RKO (cell line): ENCODE measurements at places on chromosomes 7 and 10.

DNA sequence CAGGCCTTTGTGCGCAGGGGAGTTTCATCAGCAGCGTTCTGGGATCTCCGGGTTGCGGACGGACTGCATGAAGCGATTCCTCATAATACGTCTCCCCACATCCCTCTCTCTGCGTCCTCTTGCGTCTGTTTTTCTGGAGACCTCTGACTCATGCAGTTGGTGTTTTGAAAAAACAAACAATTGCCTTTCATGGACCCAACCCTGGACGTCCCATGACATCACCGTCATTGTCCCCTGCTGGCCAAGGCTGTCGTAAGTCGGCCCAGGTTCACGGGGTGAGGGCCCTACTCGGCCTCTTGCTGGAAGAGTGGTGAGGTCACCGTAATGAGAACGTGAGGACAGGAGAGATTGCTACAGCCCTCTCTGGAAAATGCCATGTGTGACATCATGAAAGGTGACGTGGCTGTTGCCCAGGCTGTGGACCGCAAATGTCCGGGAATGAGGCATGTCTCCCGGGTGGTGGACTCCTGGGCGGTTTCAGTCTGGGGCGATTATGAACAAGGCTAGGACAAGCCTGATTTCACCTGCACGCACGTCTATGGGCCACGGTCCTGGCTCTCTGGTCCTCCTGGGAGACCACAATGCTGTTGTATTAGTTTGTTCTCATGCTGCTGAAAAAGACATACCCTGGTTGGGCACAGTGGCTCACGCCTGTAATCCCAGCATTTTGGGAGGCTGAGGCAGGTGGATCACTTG lies 9.8 kb upstream of the MAFK start:
- no peak for DNase-seq

- DNase-seq = peak; percentile 69
These were observed 45.7 kb upstream of the RBM33 start for GRCh38 chr7:155598810-155599210.

DNA sequence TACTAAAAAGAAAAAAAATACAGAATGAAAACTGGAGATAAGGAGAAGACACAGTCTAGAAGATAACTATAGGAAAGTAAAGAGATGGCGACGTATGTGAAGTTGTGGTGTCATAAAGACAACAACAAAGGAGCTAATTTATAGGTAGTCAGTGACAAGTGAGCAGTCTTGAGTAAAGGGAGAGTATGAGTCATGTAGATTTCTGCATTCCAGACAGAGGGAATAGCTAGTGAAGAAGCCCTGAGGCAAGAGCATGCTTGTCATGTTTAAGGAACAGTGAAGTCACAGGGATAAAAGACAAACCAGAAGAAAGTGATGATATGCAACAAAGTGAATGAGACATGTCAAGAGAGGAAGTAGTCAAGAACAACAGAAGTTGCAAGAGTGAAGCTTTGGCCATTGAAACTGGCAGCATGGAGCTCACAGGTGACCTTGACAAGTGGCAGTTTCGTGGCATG lies 2.3 kb upstream of the MIOS start:
- DNase-seq = peak; percentile 79

DNA sequence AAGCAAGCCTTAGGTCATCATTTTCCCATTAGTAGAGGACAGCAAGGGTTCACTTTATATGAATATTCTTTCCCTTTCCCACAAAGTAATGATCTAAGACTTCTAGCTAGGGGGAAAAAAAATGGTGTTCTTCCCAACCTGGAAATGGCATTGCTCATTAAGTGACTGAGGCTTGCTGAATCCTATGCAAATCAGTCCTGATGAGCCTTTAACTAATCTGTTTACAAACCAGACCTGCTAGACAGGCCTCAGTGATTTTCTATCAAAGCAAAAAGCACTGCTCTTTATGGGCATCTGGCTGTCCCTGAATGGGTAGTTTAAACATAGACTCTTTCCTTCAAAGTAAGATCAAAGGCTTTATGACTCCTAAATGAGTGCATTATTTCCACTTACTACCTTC lies 146.3 kb downstream of the HIBADH start:
- no peak for DNase-seq

DNA sequence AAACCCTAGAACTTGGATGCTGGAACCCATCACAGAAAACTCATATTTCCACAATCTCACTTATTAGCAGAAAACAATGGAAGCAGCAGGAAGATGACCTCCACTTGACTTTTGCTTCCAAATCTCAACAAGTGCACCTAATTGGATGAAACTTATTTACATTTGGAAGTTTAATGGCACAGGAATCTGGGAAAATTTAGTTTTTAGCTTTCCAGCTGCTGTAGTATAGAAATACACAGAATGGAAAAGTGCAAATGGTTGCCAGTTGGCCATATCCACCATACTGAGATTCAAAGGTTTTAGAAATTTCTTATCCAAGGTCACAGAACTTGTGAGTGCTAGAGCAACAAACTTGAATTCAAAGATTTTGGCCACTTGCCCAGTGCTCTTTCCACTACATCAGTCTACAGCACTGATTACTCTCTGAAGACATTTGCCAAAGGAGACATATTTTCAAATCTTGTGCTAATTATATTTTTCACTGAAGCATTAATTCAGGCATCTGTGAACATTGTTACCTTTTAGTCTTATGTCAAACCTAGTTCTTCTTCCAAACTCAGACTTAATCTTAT lies 9.3 kb upstream of the AHR start:
- no peak for DNase-seq

GRCh38 chr7:107232568-107233090 lies 63.8 kb downstream of the HBP1 start:
- DNase-seq = no peak

DNA sequence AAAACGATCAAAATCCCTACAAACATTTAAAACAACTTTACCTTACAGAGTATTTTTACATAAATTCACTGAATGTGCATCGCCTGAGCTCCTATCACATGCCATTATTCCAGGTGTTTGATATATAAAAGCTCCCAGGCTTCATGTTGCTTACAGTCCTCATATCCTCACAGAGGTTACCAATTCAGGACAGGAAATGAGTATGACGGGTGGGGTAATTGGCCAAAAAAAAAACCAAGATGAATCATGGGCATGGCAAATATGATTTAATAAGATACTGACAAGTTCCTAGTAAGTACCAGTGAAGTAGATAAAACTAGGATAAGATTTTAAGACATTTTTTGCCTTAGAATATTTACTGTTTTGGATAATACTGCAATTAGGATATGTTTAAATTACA lies 135.8 kb downstream of the KMT2E start:
- DNase-seq = peak; percentile 80

DNA sequence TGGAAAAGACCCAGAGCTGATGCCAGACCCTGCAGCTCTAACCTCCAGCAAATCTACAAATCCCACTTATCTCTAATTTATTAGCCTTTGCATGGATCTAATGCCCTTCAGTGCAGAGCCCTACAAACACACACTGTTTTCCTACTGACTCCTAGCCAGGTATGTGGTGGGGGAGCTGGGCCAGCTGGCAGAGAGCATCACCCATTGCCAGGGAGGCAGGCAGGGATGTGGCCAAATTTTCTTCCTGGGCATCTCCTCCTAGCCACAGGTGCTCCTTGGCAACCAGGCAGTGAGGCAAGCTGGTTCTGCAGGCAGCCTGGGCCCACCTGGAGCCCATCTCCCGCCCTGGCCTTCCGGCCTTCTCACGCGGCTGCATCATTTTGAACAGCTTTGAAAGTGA lies 55.9 kb upstream of the EMX2 start:
- DNase-seq = no peak

- no peak for DNase-seq
These were observed 48.8 kb upstream of the CD36 start for GRCh38 chr7:80589631-80590030.

- no peak for DNase-seq
These were observed 21.9 kb upstream of the KCNK18 start for GRCh38 chr10:117175215-117175900.

DNA sequence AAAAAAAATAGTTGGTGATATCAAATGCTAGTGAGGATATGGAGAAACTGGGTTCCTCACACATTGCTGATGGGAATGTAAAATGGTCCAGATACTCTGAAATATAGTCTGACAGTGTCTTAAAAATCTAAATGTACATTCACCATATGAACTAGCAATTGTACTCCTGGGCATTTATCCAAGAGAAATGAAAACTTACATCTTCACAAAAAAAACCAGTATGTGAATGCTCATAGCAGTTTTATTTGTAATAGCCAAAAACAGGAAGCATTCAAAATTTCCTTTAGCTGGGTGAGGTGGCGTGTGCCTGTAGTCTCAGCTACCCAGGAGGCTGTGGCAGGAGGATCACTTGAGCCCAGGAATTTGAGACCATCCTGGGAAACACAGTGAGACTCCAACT lies 2.1 kb upstream of the SSC4D start:
- DNase-seq = no peak

GRCh38 chr7:97798046-97799019 lies 66.4 kb downstream of the TAC1 start:
- DNase-seq = no peak

DNA sequence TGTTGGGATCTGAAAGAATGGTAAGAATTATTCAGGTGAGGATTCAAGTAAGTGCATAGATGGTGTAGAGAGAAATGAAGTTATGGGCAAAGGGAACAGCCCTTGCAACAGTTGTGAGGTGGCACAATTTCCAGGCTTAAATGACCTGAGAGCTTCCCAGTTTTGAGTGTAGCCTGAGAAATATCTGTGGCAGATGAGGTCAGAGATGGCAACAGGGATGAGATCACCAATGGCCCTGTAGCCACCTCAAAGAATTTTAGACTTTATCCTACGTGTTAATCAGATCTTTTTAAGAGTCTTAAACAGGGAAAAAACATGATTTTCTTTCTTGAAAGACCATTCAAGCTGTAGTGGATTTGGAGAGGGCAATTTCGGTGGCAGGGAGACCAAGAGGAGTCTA lies 1.9 kb upstream of the NRF1 start:
- peak; percentile 58 for DNase-seq

GRCh38 chr7:20201380-20201779 lies 15.8 kb downstream of the MACC1 start:
- DNase-seq = no peak

DNA sequence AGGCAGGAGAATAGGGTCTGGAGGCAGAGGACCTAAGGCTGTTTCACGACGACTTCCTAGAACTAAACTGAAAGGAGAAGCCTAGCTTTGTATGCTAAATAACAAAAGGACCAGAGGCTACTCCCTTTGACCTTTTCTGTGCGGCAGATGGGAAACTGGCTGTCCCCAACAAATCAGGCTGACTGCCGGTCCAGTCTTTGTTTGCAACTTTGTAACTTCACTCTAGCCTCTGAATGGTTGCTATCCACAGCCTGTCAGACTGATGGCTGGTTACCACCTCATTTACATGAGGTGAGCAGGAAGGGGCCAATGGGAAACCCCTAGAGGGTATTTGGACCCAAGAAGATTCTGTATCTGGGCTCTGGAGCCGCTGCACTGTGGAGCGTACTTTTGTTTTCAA lies 132.6 kb upstream of the SHH start:
- no peak for DNase-seq
